ENCODE measurements at places on chromosomes 7 and 10.

DNA sequence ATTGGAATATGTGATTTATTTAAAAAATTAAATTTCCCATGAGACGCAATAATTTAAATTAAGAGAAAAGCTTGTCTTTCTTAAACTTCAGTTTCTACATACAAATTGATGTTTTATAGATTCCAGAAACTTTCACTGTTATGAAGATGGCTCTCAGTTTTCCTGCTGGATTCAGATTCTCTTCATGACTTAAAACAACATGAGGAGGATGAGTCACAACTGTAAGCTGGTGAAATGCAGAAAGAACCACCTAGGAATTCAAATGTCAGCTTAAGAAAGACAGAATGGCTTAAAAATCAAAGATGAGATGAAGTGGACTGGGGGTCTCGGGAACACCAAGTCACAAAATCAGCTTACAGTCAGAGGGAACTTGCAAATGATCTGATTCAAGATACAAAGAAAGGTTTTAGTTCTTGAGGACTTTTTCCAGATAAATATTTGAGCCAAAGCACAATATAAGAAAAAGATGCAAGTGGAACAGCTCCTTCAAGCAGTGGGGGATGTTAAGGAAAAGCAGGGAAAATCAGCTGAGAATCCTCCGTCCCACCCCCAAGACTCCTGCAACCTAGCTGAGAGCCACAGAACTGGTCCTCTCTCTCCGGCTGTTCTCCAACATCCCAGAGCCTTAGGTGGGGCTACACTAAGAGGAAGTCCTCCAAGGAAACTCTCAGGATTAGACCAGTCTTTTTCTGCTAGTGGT is 279.8 kb downstream of the KCNMA1 start:
- DNase-seq = no peak

- DNase-seq = no peak
These were observed 19.2 kb downstream of the SFTPA1 start for GRCh38 chr10:79629955-79630327.

DNA sequence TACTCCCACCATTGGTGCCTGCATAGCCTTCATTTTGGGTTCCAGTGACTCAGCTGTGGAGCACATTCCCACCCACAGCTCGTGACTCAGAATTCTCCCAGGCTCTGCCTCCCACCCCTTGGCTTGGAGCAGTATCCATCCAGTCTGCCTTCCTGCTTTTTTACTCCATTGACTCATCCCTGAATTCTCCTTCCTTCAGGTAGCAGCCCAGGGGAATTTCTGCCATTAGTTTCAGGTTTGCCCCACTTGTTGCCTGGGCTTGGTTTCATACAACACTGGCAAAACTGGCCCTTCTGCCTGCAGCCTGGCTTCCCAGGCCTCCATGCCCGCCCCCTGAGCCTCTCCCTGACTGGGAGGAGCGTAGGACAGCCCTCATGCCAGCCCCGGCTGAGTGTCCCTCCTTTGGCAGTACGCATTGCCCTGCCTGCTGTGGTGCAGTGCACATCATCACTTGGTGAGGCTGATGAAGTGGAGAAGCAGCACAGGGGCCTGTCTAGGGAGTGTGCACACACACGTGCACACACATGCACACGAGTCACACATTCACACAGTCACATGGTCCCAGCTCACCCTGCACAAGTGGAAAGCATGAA is 55.0 kb downstream of the SNX10 start:
- no peak for DNase-seq

DNA sequence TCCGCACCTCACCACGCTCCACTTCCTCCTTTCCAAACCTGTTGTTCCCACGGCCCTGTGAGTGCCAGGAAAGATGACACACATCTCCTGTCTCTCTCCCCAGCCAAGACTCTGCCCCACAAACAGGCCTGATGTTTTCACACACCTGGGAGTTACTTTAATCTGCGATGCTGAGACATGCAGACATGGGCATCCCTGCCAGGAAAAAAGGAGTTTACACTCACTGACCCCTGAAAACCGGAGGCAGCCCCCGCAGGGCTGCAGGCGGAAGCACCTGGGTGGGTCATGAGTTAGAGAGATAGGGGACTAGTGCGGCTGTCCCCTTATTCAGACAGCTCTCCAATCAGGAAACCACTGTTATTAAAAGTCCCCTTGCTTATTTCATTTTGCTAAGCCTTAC is 106.4 kb upstream of the CARD11 start:
- DNase-seq = peak; percentile 59

GRCh38 chr7:88835147-88835728 is 39.7 kb upstream of the TEX47 start:
- DNase-seq = no peak

DNA sequence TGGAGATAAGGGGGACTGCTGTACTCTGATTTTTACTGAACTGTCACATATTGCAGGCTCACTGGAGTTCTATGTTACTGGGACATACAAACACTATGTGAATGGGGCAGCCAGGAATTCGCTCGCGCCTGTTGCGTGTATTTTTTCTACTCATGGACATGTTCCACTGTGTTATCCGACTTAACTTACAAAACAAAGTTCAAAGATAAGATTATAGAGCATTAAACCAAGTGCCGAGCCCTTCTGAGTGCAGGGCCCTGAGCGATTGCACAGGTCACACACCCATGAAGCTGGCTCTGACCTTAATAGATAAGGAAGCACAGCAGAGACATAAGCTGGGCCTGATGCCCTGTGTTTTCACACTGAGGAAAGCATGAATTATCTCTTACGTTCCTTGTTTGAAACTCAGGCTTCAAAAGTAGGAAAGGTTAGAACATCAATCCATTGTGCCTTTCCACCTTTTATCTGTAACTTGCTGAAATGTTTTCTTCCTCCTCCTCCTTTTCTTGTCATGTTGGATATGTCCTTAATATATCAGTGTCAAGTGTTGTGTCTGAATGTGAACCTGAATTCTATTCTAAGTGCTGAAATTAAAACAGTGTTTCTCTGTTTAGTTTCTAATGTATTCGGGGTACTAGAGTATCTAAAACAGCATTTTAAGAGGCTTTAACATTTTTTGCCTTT is 273.8 kb downstream of the AUTS2 start:
- DNase-seq = no peak

- no peak for DNase-seq
These were observed 673 bp upstream of the ST8SIA6 start for GRCh38 chr10:17455015-17455520.

DNA sequence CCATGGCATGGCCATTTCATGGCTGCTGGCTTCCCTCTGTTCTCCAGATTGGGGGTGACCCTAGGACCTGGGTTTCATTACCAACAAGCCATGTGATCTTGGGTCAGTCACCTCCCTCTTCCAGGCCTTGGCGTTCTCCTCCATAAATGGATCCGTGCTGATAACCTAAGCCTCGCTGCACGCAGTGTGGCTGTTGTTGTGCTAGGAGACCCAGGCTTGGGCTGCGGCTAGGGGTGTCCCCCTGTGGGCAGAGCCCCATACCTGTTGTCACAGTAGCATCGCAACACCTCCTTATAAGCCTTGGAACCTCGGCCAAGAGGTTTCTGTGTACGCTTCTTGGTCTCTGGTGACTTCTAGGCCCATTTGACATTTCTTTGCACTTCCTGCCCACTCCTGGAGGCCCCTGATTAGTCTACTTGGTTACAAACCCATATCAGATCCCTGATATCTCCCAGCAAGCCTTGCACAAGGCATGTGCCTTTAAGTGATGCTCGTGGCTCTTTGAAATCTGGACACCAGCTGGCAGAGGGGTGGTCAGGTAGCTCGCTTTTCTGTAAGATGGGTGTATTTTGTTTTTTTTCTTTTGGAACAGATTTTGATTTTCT is 23.6 kb downstream of the ZMIZ1 start:
- DNase-seq = no peak

GRCh38 chr10:46096909-46097575 is 51.0 kb upstream of the MSMB start:
- DNase-seq = no peak

Data from mesenteric fat pad (tissue), 1 donor.